ENCODE measurements at places on chromosomes 2 and 18.

- H3K27me3 ChIP-seq: no peaks in the 10 kb centered on the region
- H3K36me3 ChIP-seq: no peaks in the 10 kb centered on the region
- H3K4me3 ChIP-seq: no peak overlapping the region
- H3K27ac ChIP-seq: no peak overlapping the region
- no peak for DNase-seq
These were observed 663.1 kb downstream of the XIRP2 start for GRCh38 chr2:167551416-167551815.

DNA sequence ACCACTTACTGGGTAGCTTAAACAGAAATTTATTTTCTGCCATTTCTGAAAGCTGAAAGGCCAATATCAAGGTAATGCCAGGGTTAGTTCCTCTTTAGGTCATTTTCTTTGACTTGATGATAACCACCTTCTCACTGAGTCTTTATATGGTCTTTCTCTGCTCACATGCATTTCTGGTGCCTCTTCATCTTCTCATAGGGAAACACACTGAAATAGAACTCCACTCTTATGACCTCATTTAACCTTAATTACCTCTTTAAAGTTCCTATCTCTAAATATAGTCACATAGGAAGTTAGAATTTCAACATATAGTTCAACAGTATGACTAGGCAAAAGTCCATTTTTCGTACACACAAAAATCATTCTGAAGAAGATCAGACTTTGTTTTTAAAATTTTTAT lies 616.8 kb upstream of the VRK2 start:
- no peaks in the 10 kb centered on the region for H3K27me3 ChIP-seq
- no peak overlapping the region for H3K27ac ChIP-seq
- no peaks in the 10 kb centered on the region for H3K4me1 ChIP-seq
- no peaks in the 10 kb centered on the region for H3K36me3 ChIP-seq
- H3K4me3 ChIP-seq: no peak overlapping the region
- no peak for DNase-seq

GRCh38 chr2:191666732-191667131 lies 11.2 kb upstream of the NABP1 start:
- H3K27ac ChIP-seq: peak overlapping the region; percentile 39
- no peaks in the 10 kb centered on the region for H3K36me3 ChIP-seq
- H3K4me1 ChIP-seq: peaks cover 4% of the 10 kb centered on the region
- peak; percentile 45 for DNase-seq
- no peak overlapping the region for H3K4me3 ChIP-seq

GRCh38 chr2:9657083-9657482 lies 26.3 kb upstream of the YWHAQ start:
- H3K4me3 ChIP-seq: no peak overlapping the region
- no peak for DNase-seq
- no peak overlapping the region for H3K27ac ChIP-seq
- no peaks in the 10 kb centered on the region for H3K27me3 ChIP-seq
- H3K4me1 ChIP-seq: peaks cover 10% of the 10 kb centered on the region

GRCh38 chr2:122516775-122517174 lies 761.3 kb downstream of the TSN start:
- H3K4me3 ChIP-seq: no peak overlapping the region
- H3K27me3 ChIP-seq: no peaks in the 10 kb centered on the region
- no peaks in the 10 kb centered on the region for H3K36me3 ChIP-seq
- DNase-seq: no peak

DNA sequence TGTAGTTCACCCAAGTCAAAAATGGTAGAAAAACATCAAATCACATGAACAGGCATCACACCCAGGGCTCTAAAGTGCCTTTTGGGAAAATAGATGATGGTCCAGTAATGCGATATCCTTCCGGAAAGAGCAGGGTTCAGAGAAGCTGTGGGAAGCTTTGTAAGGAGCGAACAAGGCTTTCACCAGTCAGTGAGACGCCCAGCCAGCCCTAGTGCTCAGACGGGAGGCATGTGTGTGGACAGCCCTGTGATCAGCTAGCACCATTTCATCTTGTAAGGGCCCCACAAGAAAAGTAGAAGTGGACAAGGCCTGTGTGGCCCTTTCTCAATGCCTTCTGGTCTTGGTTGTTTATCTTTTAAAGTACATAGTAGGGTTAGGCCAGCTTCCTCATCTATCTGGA lies 76.1 kb downstream of the SMIM21 start:
- H3K27ac ChIP-seq: no peak overlapping the region
- no peaks in the 10 kb centered on the region for H3K4me1 ChIP-seq
- no peaks in the 10 kb centered on the region for H3K36me3 ChIP-seq
- H3K4me3 ChIP-seq: no peak overlapping the region

DNA sequence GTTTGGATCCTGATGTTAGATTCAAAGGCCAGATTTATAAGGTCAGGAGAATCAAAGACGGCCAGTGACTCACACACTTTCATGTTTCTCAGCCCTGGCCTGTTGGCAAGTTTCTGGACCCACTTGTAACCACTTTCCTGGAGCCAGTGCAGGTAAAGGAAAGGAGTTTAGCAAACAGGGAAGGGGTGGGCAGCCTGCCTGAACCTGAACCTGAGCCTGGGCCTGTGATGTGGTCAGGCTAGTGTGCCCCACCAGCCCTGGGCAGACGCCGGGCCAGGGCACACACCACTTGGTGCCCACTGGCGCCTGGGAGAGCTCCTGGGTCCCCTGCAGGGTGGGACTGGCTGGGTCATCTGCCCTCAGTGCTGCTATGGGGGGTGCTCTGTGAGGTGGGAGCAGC lies 100.5 kb upstream of the SPRED2 start:
- no peaks in the 10 kb centered on the region for H3K36me3 ChIP-seq
- no peak for DNase-seq
- H3K27me3 ChIP-seq: no peaks in the 10 kb centered on the region
- H3K4me3 ChIP-seq: no peak overlapping the region
- H3K4me1 ChIP-seq: no peaks in the 10 kb centered on the region

DNA sequence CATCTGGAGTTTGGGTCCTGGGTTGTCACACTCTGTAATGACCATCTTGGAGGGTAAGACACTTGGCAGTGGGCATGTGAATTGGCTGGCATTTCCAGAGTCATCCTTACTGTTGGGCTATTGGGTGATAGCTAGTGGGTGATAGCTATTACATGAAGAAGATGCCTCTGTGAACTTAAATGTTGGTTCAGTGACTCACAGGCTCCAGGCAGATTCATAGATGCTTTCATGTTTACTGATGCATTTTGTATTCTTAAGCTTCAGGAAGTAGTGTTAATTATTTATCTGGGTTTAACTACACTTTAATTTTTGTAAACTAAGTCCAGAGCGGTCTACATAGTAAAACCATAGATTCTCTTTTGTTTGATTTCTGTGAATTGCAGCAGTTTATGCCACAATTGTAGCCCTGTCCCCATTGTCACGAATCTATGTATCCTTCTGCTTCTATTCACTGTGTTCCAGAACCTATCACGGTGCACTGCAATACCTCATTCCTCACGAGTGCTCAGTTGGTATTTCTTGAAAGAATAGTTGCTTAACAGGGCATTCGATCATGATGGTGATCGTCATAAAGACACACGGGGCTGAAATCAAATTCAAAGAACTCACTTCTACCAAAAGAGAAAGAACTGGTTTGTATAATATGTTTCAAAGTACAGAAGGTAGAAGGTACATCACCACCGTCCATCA lies 79.7 kb downstream of the GBX2 start:
- peaks cover 11% of the 10 kb centered on the region for H3K4me1 ChIP-seq
- H3K36me3 ChIP-seq: no peaks in the 10 kb centered on the region
- no peak for DNase-seq
- no peaks in the 10 kb centered on the region for H3K27me3 ChIP-seq
- H3K4me3 ChIP-seq: no peak overlapping the region

- H3K27me3 ChIP-seq: no peaks in the 10 kb centered on the region
- no peak overlapping the region for H3K4me3 ChIP-seq
- DNase-seq: no peak
- no peaks in the 10 kb centered on the region for H3K4me1 ChIP-seq
- H3K27ac ChIP-seq: no peak overlapping the region
These were observed 36.2 kb downstream of the EPG5 start for GRCh38 chr18:45930963-45931362.

GRCh38 chr2:240810199-240810598 lies 9.8 kb downstream of the KIF1A start:
- no peak overlapping the region for H3K27ac ChIP-seq
- H3K36me3 ChIP-seq: no peaks in the 10 kb centered on the region
- no peaks in the 10 kb centered on the region for H3K4me1 ChIP-seq
- no peaks in the 10 kb centered on the region for H3K27me3 ChIP-seq
- no peak overlapping the region for H3K4me3 ChIP-seq

DNA sequence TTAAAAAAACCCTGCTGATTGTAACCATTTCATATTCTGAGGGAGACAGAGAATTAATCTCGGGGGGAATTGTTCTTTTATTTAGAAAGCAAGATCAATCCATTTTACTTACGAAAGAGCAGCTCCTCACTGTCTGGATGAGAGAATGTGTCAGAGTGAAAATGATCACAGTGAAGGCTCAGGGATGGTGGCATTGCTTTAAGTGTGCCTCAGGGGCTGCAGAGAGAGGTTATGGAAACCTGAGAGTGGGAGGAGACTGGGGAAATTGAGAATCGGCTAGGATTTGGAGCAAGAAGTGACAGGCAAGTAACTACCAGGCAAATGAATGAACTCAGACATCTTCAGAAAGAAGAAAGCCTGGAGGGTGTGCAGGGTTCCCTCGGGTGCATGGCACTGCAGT lies 34.2 kb downstream of the MRPL35 start:
- no peaks in the 10 kb centered on the region for H3K27me3 ChIP-seq
- no peak for DNase-seq
- no peaks in the 10 kb centered on the region for H3K36me3 ChIP-seq
- H3K27ac ChIP-seq: no peak overlapping the region
- no peaks in the 10 kb centered on the region for H3K4me1 ChIP-seq

DNA sequence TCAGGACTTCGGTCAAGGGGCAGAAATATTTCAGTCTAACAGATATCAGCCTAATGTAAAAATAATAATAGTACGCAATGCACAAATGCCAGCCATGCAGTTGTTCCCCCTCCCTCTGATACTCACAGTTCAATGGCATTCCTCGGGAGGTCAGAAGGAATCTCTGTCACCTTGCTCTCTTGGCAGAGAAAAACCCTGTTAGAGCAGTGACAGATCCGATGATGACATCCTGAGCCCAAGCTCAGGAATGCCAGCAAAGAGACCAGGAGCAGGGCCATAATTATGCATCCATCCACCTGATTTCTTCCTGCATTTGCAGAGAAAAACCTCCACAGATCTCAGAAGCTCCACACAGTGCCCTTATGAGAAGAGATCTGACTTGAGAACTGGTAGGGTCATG lies at the start of gene FSHR:
FSHR (minus strand) TSS at position 376 of the 400 bp plus-strand sequence; CDS start at position 278, 98 bp downstream.
- no peaks in the 10 kb centered on the region for H3K27me3 ChIP-seq
- H3K27ac ChIP-seq: no peak within 1 kb of the TSS
- H3K4me1 ChIP-seq: peaks cover 8% of the 10 kb centered on the region
- no peak for DNase-seq

GRCh38 chr2:62923881-62924280 lies 126.7 kb upstream of the OTX1 start:
- H3K27ac ChIP-seq: no peak overlapping the region
- H3K4me1 ChIP-seq: no peaks in the 10 kb centered on the region
- no peak overlapping the region for H3K4me3 ChIP-seq
- no peaks in the 10 kb centered on the region for H3K27me3 ChIP-seq
- peak; percentile 85 for DNase-seq

DNA sequence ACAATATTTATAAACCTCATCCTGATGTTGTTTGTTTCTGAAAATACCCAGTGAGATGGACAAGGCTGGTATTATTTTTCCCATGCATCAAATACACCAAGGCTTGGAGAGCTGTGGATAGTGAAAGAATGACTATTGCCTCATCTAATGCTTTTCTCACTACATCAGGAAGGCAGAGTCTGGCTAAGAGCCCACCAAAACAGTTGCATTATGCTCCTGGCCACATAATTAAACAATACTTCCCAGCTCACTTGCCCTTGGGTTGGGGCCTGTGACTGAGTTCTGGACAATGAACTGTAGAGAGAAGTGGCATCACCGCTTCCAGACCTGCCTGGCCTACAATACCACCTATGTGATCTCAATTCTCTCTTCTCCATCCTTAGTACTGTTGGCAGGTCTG lies 46.4 kb upstream of the REEP1 start:
- H3K4me3 ChIP-seq: no peak overlapping the region
- no peaks in the 10 kb centered on the region for H3K36me3 ChIP-seq
- H3K4me1 ChIP-seq: no peaks in the 10 kb centered on the region
- no peaks in the 10 kb centered on the region for H3K27me3 ChIP-seq
- DNase-seq: no peak
- no peak overlapping the region for H3K27ac ChIP-seq

DNA sequence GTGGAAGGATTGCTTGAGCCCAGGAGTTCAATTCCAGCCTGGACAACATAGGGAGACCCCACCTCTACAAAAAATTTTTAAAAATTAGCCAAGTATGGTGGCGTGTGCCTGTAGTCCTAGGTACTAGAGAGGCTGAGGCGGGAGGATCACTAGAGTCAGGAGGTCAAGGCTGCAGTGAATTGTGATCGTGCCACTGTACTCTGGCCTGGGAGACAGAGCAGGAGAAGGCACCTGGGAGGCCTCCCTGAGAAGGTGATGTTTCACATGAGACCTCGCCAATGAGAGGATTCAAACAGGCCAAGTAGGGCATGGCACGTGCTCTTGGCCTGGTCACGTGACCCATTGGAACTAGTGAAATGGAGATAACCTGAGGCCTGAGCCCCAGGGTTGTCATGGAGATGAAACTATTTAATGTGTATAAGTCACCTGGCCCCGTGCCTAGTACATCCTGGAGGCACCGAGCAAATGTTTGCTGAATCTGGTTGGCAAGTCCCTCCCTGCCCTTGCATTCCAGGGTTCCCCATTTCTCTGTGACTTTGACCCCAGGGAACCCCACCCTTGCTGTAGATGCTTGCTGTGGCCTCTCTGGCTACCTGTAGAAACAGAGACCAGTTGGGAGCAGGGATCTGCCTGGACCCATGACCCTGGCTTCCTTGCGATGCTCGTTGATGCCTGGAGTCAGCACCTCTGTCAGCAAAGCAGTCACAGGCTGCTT lies 26.1 kb upstream of the ROCK2 start:
- H3K4me1 ChIP-seq: peaks cover 26% of the 10 kb centered on the region
- DNase-seq: no peak
- H3K4me3 ChIP-seq: no peak overlapping the region
- no peak overlapping the region for H3K27ac ChIP-seq
- no peaks in the 10 kb centered on the region for H3K27me3 ChIP-seq

DNA sequence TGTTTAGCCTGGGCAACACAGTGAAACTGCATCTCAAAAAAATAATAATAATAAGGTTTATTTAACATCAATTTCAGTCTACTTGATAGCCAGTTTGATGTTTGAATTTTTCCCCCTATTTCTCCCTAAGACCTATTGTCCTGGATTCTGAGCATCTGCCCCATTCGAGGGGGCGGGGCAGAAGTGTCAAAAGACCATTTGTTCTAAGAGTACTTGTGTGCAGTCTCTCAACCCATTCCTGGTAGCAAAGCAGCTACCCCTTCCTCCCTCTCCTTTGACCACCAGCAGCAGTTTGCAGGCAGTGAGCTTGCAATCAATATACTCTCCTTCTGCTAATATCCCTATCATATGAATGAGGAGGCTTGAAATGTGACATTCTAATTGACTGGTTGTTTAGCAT lies 71.9 kb downstream of the VWC2L start:
- no peaks in the 10 kb centered on the region for H3K36me3 ChIP-seq
- H3K4me1 ChIP-seq: no peaks in the 10 kb centered on the region
- H3K27me3 ChIP-seq: no peaks in the 10 kb centered on the region

Measured in trophoblast cell (in vitro differentiated cells and primary cell).